ENCODE measurements at places on chromosomes 2 and 18.
A peak's percentile ranks its signal among the peaks of the same experiment; 100 is the strongest.

- DNase-seq = no peak
Measured at GRCh38 chr18:70110678-70111077, 94.8 kb downstream of the RTTN start.

DNA sequence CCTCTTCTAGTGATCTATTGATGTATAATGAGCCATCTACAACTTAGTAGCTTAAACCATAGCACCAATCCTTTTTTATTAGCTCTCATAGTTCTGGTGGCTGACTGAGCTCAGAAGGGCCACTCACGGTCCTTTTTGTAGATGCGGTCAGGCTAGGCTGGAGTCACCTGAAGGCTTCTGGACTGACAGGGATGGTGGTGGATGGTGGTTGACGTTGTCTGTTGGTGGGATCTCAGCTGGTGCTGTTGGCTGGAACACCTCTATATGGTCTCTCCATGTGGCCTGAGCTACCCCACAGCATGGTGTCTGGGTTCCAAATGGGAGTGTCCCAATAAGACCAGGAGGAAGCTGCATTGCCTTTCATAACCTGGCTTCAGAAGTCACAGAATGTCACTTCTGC lies 68.0 kb downstream of the BCL2L11 start:
- no peak for DNase-seq

- no peak for DNase-seq
Measured at GRCh38 chr2:12317814-12318426, 398.8 kb upstream of the TRIB2 start.

DNA sequence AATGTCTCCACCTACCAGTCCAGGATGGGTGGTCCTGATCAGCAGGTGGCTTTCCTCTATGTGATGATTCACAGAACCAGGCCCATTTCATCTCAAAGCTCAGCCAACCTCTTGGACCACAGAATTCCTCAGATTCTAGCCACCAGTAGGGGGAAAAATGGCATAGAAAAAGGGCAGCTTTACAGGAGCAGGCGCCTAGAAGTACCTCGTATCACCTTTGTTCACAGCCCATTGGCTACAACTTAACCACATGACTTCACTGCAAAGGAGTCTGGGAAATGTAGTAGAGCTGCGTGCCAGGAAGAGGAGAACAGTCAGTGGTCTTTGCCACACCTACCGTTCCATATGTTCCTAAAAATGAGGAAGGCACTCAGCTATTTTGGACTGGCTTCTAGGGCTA lies 62.8 kb upstream of the DTNA start:
- no peak for DNase-seq

DNA sequence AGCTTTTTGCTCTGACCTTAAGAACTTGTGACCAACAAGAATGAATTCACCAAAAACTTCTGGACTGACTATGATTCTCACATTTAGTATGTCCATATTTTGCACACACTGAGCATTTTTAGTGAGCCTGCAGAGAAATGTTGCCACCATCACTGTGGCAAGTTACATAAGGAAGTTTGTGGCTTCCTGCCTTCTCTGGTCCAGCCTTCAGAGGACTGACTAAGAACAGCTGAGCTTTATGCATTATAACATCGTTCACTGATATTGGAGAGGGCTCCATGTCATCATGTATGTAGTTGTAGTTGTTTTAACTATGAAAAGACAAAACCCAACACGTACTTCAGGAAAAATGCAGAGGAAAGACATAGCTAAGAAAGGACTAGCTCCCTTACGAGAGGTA lies 218.0 kb upstream of the CRIM1 start:
- no peak for DNase-seq

DNA sequence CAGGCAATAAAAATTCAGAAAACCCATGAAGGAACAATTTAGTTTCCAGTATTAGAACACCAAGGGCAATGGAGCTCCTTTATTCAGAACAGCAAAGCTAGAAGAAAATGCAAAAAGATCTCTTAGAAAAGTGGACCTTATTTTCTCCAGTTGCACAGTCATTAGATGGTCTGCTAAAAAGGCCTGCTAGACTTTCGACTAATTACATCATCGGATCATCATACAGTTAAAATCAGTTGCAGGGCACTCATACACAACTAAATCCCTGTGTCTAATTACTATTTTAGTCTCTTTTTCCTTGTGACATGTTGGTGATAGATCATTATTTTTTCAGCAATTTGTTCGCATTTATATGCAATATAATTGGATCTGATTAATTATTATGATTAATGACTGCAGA lies 425.3 kb downstream of the NR4A2 start:
- DNase-seq = no peak

- DNase-seq = no peak
Measured at GRCh38 chr2:186181625-186182024, 304.4 kb upstream of the ZC3H15 start.

- no peak for DNase-seq
Measured at GRCh38 chr2:134508391-134508790, 210.4 kb downstream of the TMEM163 start.

DNA sequence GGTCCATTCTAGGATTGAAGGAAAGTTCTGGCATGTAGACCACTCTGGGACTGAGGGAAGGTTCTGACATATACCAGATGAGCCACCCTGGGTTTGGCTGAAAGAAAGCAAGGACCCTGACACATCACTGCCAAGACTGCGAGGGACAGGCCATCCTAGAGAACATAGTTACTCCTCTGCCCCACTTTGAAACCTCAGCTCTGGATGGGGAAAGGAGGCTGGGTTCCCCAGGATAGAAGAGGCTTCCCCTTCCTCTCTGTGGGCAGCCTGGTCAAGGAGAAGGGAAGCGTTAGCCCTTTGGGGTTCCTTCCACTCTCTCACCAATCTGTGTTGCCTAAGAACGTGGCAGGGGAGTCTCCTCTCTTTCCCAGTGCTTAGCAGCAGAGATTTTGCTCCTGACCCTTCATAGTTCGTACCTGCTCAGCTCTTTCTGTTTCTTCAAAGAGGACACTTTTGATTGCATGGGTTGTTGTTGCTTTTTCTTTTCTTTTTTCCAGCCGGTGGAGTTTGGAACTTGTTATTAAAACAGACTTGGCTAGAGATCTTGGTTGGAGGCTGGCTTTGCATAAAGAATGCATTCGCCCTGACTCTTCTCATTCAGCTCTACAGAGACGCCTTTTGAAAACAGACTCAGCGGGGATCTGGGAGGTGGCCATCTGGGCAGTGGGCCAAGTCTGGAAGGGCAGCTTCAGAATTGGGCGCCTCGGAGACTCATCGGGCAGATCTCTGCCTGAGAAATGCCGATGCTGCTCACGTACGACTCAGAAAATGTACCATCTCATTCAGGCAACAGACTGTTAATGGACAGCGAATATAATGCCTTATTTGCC lies 166.1 kb downstream of the CLIP4 start:
- DNase-seq = peak; percentile 50

DNA sequence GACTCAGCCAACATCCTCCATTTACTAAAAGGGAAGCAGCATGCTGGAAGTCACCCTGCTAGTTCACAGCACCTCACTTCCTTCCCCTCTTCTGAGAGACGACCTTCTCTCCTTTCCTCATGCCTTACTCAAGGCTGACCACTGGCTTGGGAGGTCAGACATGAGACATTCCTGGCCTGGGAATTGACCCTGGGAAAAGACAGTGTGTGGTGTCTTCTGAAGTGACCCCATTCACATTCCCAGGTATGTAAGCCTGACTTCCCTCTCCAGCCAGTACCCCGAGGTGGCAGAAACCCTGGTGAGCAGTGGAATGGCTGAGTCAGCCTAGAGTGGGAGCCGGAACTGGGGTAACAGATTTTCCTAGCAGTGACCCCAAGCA lies 92.4 kb downstream of the PLB1 start:
- DNase-seq = no peak

DNA sequence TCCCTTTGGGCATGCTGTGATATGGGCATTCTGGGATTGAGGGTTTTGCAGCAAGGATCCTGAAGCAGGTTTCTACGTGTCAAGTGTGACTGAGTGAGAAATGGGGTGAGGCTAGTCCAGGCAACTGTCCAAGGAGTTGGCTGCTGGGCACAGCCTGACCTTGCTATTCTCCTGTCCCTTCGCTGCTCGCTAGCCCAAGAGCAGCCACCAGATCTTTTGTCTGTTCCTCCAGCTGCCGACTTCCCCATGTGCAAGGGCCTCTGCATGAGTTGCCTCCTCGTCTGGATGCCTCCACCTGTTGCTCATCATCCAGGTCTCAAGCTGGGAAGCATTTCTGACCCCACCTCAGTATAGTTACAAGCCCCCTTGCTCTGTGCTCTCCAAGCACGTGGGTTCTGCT lies 71.1 kb downstream of the DYSF start:
- no peak for DNase-seq

DNA sequence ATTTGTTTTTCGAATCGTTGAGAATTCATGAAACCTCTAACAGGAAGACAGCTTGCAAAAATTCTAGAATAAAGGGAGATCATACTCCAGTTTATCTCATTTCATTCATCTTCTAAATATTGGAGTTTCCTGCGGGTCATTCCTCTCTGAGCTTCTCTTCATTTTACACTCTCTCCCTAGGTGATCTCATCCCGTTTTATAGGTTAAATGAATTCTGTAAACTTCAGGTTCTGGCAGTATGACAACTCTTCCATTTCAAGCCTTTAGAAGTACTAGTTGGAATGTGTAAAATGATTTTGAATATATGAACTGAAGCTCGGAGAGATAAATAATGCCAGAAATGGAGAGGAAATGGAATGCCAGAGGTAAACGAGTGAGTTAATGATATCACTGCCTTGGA lies 312.4 kb downstream of the METTL4 start:
- no peak for DNase-seq

DNA sequence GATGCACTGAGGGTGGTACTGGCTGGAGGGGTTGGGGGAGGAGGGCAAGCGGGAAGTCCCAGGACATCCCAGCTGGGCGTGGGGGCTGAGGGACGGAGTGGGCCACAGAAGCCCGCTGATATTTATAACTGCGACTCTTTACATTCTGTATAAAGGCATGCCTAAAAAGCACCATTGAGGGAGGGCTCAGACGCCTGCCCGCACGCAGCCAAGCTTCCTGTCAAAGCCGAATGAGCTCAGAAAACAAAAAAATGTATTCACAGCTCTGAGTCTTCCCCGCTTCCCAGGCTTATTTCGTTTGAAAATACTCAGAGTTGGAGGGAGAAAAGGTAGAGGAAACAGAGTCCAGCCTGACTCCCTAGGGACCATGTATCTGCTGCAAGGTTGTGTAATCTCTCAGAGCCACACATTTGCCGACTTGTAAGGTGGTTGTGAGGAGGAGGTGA lies 170.1 kb upstream of the HAAO start:
- DNase-seq = no peak

GRCh38 chr2:172168917-172169346 lies 66.2 kb upstream of the DLX2 start:
- DNase-seq = no peak

GRCh38 chr2:163735685-163736432 lies at the start of gene FIGN:
Gene FIGN (minus strand): TSS chr2:163736008. CDS start chr2:163734927, 1,081 bp downstream.
- DNase-seq = peak; percentile 89

DNA sequence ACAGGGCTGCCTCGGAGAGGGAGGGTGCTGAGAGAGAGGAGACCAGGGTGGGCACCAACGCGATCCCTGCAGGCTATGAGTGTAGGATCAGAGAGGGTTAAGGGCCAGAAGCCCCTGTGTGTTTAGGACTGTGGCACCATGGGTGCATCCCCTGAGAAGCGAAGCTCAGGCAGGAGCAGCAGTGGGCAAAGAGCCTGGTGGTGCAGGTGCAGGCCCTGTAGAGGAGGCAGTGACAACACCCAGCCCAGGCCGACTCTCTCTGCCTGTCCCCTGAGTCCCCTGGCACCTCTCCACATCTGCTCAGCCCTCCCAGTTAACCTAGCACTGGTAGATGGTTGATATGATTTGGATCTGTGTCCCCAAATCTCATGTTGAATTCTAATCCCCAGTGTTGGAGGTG lies 139.8 kb downstream of the RNF152 start:
- no peak for DNase-seq
